Activated T-helper 1 cell treated with Interleukin-2 at 50 U/mL for 16 hours (primary cell): ENCODE measurements at places on chromosomes 1 and 21.
A peak's percentile ranks its signal among the peaks of the same experiment; 100 is the strongest.

DNA sequence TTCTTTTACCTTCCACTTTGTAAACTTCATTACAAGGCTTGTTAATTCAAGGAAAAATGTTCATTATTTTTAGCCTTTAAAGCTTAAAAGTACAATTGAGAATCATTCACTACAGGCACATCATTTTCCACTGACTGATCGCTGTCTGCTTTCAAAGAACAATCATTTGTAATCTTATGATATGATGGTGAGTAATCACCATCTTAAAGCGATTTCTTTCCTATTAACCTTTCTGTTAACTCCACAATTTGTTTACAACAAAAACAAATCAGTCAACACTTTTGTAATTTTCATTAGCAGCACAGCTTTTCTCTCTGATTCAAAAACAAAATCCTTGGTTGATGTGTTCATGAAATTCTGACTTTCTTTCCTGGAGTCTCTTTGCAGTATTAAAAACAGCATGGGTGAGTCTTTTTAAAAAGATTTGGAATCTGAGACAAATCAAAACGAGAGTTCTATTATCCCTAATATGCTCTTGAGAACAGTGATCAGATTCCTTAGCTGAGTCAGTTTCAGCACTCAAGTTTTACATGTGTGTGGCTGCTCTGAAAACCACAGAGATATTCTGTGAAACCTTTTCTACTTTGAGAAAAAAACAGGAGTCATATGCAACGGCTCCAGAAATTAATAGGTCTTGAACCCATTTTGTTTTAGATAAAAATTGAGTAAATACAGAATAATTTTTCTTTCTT is 145.8 kb upstream of the TMPRSS15 start:
- DNase-seq: no peak

GRCh38 chr1:57431400-57431799 is 7.5 kb upstream of the DAB1 start:
- no peak for DNase-seq

DNA sequence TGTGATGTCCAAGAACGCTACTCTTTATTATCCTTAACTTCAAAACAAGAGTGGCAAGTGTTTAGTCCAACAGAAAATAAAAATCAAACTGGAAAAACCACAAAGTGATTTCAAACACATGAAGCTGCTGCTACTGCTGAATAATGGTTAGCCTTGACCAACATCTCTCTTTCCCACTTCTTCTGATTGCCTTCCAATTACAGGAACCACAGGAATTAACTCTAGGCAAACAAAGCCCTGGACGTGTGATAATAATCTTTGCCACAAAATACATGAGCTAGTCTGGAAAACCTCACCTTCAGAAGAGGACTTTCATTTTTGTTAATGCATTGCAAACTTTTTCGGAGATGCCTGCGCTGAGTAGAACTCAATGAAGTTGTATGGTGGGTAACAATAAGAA is 48.6 kb upstream of the COL11A1 start:
- DNase-seq: no peak

- DNase-seq: no peak
Observed at GRCh38 chr21:38658511-38658910, 147.2 kb upstream of the ETS2 start.

GRCh38 chr21:37232274-37233018 is 34.7 kb downstream of the VPS26C start:
- no peak for DNase-seq

- DNase-seq: no peak
Observed at GRCh38 chr1:66446261-66447001, 87.5 kb upstream of the SGIP1 start.

DNA sequence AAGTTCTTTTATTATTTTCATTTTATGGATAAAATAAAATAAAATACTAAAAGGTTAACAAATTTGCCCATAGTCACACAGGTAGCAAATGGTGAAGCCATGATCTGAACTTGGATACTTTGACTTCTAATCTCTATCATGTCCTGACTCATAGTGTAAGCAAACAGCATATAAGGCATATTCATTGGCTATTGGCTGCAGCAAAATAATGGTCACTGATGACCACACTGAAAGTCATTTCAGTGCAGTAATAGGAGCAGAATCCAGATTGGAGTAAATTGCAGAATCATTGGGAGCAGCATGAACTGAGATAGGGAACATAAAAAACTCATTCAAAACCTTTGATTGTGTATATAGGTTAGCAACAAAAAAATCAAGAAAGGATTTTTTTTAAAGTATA is 262.9 kb downstream of the PLA2G4A start:
- no peak for DNase-seq

DNA sequence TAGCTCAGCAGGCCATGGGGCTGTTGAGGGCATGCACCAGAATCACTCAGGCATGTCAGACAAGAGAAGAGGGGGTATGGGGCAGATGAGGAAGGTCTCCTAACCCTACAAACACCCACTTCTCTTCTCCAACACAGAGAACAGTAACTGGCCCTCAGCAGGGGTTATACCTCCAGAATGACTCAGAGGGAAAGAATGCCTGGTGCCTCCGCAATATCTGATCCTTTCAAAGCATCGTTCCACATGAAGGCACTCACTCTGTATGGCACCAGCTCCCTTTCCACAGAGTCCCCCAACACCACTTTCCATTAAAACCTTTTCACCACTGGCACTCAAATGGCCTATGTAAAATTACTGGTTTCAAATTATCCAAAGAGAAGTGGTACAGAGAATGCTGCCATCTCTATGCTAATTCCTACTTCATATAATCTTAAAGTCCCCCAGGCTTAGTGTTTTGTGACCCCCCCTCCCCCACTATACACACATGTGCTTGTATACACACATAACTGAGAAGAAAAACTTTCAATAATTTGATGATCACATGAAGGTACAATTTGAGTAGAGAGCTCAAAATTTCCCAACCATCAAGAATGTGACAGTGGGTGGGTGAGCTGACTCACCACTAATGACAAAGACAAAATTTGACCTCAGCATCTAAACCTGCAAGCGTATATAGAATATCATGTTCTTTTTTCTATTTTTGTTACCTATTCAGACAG is 91.5 kb downstream of the SIPA1L2 start:
- no peak for DNase-seq

GRCh38 chr21:36125512-36126207 is 9.2 kb upstream of the CBR3 start:
- peak; percentile 18 for DNase-seq

GRCh38 chr1:236868625-236869467 is 73.8 kb downstream of the MTR start:
- no peak for DNase-seq

DNA sequence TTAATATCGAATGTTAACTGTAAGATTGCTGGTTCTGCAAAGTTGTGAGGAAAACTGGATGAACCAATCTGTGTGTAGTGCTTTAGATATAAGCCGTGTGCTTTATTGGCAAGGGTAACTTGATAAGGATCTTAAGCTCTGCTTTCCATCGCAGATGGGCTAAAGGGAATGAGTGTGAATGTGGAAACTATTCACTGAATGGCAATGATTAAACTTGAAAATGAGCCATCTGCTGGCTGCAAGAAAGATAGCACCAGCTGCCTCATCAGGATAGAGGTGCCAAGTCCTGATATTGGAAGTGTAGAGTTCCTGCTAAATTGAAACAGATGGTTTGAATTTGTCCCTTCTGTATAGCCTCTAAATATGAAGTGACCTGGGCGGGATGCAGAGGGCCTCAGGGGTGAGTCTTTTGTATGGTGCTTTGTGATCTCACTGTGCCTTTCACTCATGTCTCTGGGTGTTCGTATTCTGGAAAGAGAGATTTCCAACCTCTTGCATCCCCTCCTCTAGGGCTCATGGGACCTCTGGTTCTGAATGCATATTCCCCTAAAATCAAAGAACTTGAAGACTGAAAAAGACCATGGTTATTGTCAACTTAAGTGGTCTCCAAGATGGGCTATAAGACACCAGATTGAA is 9.2 kb downstream of the FCRL3 start:
- DNase-seq: no peak

- DNase-seq: no peak
Observed at GRCh38 chr1:212284332-212284743, 872 bp upstream of the PPP2R5A start.

- no peak for DNase-seq
Observed at GRCh38 chr1:179448437-179449149, 82.8 kb downstream of the AXDND1 start.

- no peak for DNase-seq
Observed at GRCh38 chr1:22326372-22326915, 125.2 kb upstream of the ZBTB40 start.

DNA sequence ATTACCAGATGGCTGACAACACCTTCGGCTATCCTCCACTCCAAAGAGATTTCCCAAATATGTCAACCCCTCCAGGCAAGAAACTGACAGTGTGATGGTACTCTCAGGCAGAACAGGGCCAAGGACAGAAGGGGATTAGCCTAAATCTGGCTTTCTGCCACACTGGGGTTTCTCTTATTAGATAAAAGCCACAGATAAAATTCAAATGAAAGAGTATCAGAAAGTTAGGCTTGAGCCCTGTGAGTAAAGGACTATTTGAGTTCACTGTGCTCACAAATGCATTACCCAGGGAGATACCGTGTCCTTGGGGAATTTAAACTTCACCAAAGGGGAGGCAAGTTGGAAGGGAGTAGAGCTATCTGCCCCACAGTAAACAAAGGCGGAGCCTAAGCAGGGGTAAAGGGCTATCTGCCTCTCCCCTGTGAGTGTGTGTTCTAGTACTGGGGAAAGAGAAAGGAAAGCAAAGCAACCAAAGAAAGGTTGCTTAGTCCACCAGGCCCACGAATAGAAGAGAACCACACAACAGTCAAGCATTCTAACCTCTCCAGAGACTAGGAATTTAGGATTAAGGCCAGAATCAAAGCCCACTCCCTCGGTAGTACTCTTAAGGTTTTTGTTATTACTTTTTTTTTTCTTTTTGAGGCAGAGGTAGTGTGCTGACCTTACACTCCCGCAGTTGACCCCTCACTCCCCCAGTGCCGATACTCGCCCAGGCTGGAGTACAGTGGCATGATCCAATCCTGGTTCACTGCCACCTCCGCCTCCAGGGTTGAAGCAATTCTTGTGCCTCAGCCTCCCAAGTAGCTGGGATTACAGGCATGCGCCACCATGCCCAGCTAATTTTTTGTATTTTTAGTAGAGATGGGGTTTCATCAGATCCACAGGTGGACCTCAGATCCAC is 12.7 kb downstream of the TPM3 start:
- DNase-seq: no peak

- no peak for DNase-seq
Observed at GRCh38 chr1:208799186-208799585, 555.0 kb upstream of the PLXNA2 start.

DNA sequence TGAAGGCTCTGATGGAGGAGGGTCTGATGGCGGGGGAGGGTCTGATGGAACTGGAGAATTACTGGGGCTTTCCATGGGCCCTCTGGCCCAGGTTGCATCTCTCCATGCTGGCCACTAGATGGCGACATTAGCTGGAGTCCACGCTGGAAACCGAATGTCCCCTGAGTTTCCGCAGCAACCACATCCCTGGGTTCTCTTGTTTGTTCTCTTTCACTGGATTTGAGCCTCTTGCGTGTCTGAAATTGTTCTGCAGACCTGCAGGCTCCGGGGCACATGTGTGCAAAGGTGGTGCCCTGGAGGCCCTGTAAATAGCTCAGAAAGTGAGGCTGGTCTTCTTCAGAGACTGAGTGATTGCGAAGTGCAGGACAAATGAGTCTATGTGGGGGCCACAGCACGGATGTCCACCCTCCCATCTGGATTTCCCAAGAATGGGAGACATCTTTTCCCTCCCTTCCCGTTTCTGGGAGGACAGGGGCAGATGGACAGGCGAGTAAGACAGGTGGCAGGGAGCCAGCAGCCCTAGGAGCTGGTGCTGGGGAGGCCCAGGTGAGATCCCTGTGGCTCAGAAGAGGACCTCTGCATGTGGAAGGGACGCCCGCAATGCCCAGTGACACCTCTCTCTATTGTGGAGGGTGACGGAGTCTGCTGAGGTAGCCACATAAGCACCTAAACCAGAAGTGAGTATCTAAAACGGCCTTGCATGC is 73.2 kb upstream of the ABCG1 start:
- DNase-seq: peak; percentile 44

- DNase-seq: no peak
Observed at GRCh38 chr21:45334134-45334533, 46.4 kb upstream of the POFUT2 start.

GRCh38 chr1:6185635-6186382 is 5.7 kb upstream of the CHD5 start:
- no peak for DNase-seq

DNA sequence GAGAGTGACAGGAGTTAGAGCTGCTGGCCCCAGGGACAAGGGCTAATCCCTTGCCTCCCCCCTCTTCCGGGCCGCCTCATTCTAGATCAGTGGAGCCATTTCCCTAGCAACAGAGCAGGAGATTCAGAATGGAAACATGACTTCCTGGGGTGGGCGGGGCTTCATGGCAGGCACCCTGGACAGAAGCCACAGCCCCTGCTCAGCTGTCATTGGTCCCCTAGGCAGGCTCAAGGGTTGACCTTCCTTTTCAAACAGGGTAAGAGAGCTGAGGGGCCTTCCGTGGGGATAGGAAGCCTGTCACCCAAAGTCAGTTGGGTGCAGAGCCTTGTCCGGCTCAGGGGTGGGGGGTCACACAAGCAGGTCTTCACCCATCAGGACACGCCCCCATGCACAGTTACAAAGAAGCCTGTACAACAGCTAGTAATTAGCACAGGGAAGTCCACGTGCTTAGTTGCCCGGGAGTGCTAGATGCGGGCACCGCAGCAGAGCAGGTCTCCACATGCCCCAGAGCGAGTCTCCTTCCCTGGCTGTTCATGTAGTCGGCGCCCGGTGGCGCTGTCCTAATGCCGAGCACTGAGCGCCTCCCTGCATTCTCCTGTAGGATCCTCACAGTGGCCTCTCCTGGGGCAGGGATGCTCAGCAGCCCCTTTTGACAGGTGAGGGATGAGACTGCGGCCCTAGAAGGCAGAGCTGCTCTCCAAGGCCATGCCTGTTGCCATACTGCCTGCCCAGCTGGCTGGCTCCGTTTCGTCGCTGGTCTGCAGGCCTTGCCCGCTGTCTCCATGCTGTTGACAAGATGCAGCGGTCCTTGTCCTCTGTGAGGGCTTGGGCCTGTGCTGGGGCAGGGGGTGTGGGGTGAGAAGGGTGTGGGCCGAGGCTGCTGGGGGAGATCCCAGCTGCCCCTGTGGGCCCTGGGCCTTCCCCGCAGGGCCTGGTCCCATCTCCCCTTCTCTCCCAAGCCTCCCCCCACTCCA is 5.1 kb downstream of the TMEM201 start:
- no peak for DNase-seq

DNA sequence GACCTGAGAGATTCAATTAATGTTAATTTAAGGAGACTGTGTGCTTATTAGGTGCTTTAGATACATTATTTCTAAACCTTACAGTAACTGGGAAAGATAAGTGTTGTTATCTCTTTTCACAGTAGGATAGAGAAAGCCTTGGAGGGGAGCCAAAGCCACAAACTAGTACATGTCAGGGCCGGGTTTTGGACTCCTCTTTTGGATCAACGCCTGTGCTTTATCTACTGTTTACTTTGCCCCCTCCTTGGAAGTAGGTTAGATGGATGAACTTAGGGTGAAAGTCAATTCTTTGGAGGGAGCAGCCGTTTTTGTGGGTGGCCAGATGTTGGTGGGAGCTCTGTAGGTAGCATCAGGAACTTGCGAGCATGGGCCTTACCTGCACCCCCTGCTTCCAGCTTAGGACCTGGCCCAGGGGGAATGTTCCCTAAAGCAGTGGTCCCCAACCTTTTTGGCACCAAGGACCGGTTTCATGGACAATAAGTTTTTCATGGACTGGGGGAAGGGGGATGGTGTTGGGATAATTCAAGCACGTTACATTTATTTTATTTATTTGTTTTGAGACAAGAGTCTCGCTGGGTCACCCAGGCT is 1.7 kb downstream of the HHAT start:
- no peak for DNase-seq
